GM04503 (cell line): ENCODE measurements at places on chromosomes 6 and 20.

DNA sequence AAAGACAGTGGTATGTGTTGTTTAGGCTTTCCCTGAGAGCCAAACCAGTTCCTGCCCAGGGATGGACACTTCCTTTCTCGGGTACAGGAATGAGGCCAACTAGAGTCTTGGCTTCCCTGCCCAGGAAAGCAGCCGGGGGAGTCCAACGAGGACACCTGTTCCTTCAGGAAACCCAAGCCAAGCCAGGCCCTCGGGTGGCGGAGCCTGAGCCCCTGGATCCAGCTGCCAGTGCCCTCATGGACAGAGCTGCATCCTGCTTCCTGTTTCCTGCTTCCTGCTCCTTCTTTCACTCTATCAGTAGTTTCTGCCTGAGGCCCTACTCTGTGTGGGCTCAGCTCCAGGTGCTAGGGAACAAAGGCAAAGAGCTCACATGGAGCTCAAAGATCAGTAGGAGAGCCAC lies 7.9 kb upstream of the SIRPA start:
- no peak for DNase-seq

DNA sequence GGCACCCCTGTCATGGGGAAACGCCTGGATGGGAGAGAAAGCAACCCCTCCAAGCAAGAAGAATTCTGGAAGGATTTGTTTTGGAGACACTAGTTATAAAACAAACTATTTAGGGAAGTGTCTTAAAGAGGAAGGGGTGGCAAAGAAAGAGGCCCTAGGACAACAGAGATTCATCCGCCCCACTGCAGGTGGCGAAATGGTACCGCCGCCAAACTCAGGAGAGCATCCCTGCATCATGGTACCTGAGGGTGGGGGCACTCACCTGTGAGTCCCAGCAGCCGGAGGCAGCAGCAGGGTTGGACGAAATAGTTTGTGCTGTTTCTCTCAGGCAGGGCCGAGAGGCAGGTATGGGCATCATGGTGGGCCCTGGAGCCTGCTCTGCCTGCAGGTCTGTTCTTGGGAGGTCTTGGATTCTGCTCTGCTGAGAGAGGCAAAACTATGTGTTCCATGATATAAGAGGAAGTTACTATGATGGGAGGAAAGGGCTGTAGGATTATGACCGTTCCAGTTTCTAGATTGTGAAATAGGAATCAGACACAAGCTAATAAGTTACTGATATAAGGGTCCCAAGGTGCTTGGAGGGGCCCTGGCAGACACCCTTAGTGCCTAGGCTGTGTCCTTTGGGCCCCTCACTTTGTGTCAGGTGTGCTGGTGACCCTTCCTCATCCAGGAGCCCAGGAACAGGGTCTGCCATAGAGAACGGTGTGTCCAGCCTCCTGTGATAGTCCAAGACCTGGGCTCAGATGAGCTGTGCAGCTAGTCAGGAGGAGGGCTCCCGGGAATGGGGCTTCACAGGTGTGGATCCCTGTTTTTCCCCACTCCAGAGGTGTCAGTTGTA lies 20.4 kb downstream of the SIRPD start:
- DNase-seq, result no peak

GRCh38 chr20:12023194-12023795 lies 105.6 kb downstream of the BTBD3 start:
- DNase-seq, result no peak

GRCh38 chr20:61426352-61426751 lies 174.3 kb downstream of the CDH4 start:
- DNase-seq, result no peak

GRCh38 chr6:157879873-157880254 lies 56.8 kb downstream of the SNX9 start:
- no peak for DNase-seq

DNA sequence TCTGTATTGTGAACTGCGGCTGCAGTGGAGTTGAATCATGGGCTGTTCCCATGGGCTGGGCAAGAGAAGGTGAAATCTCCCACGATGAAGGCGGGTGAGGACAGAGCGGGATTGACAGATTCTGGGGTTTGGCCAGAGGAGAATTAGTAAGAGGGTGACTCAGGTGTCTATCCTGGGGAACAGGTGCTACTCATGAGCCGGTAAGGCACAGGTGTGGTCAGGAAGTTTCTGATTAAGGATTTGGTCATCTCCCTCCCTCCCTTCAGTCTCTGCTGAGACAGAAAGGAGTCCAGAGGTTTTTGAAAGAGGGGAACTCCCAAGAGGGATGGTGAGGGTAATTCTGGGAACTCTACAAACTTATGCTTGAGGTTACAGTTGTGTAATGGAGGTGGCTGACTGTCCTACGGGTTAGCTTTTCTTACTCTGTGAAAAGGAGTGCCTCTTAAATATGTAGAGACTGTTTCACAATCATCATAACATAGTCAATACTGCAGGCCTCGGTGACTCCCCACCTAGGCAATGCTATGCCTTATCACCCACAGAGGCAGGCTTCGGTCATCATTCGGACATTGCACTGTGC lies 31.5 kb downstream of the SERPINB1 start:
- DNase-seq, result no peak

- no peak for DNase-seq
Observed at GRCh38 chr6:75813476-75814250, 64.6 kb downstream of the MYO6 start.

- no peak for DNase-seq
Observed at GRCh38 chr6:149919834-149920225, 3.1 kb downstream of the RAET1G start.

- peak; percentile 74 for DNase-seq
Observed at GRCh38 chr6:142763205-142763604, 181.8 kb downstream of the HIVEP2 start.

- DNase-seq, result no peak
Observed at GRCh38 chr6:135233686-135234491, 52.8 kb downstream of the MYB start.

DNA sequence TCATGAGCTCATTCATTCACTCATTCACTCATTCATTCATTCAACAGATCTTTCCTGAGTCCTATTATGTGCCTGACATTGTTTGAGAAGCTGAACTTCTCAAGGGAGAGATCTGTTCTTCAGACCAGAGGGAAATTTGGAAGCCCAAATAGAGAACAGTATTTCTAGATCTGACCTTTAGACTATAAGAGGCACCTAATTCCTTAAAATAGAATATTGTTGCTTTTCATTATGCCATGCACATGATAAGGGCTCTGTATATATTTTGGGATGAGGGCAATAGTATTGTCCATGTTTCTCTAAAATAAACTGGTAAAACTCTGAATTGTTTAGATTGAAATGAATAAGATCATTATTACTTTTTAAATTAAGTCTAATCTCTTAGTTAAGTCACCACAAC lies 18.6 kb upstream of the DSP start:
- DNase-seq, result no peak

GRCh38 chr20:63828124-63828523 lies 2.9 kb downstream of the ZBTB46 start:
- DNase-seq, result no peak

DNA sequence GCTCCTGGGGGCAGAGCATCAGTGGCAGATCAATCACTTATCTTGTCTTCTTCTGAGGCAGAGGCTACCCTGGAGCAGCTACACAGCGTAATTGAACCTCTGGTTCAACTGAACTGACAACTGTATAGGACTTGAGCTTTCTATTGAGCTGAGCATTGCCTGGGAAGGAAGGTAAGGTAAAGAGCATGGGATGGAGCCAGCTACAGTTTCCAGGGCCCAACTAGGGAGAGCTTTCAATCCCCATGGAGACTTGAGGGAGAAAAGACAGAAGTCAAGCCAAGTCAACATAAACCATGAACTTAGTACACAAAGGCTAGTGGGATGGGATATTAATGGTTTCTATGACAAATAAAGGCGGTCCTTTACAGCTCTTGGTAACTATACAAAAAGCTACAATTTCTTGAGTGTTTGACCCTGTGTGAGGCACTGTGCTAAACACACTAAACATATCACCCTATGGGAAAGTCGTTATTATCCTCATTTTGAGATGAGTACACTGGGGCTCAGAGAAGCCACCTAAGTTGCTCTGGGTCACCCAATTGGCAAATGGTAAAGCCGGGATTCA lies 140.7 kb upstream of the SLC22A23 start:
- no peak for DNase-seq

DNA sequence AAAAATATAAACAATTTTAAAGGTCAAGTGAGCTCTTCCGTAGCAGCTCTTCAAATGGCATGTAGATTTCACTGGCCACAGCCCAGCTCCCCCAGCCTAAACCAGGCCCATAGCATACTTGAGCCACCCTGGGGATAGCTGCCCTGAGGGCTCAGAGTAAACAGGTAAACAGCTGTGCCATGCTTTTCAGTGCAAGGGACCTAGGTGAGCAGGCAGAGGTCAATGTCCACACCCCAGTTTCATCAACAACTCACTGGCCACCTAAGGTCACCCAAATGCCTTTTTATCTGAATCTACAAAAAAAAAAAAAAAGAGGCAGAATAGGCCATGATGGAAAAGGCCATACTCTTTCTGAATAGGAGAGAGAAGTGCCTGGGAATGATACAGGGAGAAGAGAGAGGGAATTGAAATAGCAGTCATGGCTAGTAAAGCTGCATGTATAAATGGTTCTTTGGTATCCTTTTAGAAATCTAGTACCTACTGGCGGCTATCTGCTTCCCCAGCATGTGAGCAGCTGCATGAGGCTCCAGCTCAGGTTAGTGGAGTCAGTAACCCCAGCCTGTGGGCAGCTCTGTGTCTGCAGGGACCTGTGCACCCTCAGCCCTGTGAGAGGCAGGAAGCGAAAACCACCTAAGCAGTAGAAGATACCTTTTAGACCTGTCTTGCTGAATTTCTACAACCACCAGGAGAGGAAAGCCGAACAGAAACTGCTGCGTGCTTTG lies 77.0 kb downstream of the FOXA2 start:
- no peak for DNase-seq

DNA sequence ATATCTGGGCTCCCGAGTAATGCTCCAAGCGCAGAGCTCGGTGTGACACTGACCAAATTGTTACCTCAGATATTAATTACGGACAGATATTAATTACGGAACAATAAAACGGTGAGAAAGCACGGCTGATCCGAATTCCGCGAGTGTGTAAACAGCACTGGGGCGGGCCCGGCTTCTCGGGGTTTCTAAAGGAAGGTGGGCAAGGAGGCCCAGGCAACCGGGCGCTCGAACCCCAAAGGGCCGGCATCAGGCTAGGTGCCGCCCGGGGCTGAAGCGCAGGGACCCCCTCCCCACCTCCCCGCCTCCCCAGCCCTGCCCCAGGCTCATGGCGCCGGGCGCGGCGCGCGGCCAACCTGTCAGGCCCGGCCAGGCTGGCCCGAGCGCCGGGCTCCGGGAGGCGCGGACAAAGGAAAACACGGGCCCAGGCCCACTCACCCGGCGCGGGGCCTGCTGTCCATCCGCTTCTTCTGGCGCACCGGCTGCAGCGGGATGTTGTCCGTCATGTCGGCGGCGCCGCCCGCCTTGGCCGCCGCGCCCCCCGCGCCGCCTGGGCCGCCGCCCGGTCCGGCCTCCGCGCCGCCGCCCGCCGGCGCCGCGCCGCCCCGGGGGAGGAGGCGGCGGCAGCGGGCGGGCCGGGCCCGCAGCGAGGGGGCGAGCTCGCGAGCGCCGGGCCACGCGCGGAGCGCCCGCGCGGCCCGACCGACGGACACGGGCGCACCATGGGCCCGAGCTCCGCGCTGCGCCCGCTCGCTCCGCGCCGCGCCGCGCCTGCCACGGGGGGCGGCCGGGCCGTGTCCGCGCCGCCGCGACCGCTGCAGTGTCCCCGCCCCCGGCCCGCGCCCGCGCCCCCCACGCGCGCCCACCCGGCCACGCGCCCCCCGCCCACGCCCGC lies at the start of gene ATP9A:
TSS of gene ATP9A (minus strand) at position 524 of the 892 bp plus-strand sequence. CDS start at position 503, 21 bp downstream.
- no peak for DNase-seq

DNA sequence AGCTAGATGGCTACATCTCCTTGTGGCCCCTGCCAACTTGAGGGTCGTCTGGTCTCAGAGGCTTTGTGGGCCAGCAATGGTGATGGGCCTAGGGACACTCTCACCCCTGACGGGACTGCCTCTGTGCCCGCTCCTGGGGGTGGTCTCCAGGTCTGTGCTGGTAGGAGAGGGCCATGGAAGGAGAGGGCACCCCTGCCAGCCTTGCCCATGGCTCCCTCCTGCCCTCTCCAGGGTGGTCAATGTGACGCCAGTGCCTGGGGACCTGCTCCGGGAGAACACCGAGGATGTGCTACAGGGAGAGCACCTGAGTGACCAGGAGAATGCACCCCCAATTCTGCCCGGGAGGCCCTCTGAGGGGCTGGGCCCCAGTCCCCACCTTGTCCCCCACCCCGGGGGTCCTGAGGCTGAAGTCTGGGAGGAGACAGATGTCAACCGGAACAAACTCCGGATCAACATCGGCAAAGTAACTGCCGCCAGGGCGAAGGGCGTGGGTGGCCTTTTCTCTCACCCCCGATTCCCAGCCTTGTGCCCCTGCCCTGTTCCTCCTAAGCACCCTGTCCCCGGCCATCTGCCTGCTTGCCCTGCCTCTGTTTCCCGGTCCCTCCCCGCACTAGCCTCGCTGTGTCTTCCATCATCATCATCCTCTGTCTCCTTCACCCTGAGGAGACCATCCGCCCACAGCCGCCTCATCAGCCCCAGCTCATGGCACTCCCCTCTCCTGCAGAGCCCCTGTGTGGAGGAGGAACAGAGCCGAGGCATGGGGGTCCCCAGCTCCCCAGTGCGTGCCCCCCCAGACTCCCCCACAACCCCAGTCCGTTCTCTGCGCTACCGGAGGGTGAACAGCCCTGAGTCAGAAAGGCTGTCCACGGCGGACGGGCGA lies 15.8 kb downstream of the TTBK1 start:
- no peak for DNase-seq

- peak; percentile 87 for DNase-seq
Observed at GRCh38 chr6:75098709-75099108, 107.1 kb downstream of the COL12A1 start.
